ENCODE measurements at places on chromosomes 5 and 9.

DNA sequence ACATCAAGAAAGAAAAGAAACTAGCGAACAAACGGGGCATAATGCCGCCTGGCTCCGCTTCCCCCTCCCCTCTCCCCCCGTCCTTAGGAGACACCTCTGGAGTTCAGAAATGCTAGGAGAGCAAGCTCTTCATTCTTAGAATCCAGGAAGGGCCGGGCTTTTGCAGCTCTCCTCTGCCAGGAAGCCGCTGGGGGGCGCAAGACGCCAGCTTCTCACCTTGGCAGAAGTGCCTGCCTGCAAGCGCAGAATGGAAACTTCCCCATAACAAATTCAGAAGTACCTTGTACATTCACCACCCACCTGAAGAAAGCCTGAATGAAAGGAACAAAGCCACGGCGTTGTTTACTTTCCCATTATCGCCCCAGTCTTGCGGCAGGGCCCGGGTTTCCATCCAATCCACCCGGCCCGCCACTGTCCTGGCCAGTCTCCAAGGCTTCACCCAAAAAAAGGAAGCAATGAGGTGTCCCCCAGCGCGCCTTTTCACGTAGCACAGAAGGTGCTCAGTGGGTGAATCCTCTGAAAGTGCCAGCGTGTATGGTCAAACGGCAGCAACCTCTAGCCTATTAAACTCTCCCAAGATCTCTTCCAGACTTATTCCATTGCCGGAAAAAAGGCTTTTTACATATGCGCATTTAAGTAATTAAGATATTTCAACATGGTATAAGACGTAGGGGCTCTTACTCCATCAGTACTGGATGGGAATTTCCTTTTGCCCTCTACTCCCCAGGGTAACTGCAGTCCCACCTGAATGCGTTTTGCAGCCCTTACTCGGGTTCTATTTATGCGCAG is 1.6 kb upstream of the GADD45G start:
- peak; percentile 21 for DNase-seq

DNA sequence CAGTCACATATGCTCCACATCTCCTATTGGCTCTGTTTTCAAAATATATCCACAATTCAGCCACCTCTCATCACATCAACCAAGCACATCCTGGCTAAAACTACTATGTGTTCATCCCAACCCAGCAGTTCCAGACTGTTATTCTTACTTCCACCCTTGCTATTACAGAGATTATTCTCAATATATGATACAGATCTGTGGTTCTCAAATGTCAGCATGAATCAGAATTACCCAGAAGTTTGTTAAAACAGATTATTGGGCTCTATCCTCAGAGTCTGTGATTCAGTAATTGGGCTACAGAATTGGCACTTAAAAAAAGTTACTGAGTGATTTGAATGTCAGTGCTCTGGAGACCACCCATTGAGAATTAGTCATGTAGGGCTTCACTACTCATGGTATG is 78.8 kb upstream of the IZUMO3 start:
- no peak for DNase-seq

DNA sequence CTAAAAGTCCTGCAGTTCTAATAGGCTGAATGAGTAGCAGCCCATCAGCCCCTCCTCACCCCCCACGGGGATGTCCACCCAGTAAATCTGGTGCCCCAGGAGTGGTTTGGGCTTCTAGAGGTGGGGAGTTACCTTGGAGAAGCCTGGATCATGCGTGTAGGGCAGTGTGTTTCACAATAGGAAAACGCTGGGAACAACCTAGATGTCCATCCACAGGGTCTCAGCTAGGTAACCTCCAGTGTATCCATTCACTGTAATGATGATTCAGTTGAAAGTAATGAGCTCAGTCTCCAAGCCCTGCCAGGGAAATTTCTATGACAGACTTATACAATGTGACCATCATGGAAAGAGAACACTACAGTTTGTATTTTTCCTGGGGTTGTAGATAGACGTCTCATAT is 51.8 kb downstream of the NDST1 start:
- no peak for DNase-seq

DNA sequence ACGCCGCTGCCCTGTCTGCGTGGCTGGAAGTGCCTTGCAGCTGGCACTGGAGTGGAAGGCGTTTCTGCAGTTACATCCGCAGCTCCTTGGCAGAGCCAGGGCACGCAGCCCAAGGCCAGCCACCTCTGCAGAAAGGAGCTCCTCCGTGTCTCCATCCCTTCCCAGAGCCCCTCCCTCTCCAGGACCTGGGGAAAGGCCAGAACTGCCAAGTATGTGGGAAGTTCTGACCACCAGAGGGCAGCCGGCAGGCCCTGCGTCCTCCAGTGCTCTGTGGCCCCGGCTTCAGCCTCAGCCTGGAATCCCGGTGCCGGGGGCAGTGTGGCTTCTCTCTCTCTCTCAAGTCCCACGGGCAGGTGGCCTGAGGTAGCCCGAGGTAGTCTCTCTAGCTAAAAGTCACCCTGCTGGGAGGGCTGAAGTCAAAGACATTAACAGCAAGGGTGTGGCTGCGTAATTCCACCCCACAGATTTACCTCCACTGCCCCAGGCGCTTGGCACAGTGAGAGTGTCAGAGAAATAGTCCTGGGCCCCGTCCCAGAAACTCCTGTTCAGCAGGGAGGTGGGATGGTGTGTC is 101.7 kb upstream of the FCN2 start:
- DNase-seq, result no peak

DNA sequence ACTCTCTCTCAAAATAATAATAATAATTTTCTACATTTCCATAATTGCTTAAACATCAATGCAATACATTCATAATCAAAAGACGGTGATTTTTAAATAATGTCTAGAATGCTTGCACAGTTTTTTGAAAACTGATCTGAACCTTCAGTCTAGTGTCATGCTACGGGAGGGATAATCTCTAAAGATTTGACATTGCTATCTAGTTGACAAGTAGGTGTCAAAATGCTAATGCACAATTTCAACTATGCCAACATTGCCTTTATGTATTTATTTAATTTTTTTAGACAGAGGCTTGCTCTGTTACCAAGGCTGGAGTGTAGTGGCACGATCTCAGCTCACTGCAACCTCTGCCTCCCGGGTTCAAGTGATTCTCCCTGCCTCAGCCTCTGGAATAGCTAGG is 16.0 kb upstream of the PCAT7 start:
- no peak for DNase-seq

- peak; percentile 56 for DNase-seq
Measured at GRCh38 chr9:91036826-91037510, 235.3 kb downstream of the SYK start.

DNA sequence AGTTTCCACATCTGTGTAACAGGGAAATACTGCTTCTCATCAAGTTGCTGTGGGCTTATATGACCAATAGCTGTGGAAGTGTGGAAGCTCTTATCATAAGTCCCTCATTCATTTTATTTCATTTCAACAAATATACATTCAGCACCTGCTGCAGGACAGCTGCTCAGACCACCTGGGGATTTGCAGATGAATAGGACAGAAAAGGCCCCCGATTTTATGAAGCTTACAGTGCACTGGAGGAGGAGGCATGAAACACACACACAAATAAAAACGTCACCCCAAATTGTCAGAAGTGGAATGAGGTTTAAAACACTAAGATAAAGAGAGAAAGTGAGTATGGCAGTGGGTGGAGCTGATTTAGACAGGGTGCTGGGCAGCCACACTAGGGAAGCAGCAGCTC is 107.2 kb downstream of the DRD1 start:
- DNase-seq, result no peak

DNA sequence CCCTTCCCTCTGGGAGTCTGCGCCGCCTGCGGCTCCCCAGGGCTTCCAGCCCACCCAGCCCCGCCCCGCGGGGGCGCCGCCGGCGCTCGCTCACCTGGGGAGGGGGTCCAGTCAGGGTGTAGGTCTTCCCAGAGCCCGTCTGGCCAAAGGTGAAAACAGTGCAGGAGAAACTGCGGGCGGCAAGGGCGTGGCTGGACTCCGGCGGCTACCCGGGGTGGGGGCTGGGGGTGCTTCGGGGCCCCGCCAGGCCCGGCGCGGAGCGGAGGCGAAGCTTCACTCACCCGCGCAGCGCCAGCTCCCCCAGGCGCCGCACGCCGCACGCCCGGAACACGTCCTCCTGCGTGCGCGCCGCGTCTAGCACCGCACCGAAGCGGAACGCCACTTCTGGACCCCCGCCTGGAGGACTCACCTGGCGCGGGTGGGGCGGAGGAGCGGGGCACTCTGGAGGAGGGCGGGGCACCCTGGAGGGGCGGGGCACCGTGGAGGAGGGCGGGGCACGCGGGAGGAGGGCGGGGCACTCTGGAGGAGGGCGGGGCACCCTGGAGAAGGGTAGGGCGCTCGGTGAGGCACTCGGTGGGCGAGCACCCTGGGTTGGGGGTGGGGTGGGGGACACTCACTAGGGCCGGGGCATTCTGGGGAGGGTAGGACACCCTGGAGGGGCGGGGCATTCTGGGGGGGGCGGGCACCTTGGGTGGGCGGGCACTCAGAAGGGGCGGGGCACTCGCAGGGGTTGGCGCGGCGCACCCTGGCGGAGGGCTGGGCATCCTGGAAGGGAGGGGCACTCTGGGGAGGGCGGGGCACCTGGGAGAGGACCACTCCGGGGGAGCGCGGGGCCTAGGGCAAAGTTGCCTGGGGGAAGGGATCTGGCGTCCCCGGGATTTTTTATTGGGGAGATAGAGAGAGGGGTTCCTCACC is 814 bp downstream of the KIF12 start:
- no peak for DNase-seq

- DNase-seq, result no peak
Measured at GRCh38 chr5:111869681-111870080, 112.7 kb upstream of the NREP start.

DNA sequence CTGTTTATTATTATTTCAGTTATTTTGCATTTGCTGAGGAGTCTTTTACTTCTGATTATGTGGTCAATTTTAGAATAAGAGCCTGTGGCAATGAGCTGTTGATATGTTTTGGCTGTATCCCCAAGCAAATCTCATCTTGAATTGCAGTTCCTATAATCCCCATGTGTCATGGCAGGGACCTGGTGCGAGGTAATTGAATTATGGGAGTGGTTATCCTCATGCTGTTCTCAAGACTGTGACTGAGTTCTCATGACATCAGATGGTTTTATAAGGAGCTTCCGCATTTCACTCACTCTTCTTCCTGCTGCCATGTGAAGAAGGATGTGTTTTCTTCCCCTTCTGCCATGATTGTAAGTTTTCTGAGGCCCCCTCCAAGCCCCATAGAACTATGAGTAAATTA is 114.9 kb upstream of the SLCO6A1 start:
- DNase-seq, result no peak

DNA sequence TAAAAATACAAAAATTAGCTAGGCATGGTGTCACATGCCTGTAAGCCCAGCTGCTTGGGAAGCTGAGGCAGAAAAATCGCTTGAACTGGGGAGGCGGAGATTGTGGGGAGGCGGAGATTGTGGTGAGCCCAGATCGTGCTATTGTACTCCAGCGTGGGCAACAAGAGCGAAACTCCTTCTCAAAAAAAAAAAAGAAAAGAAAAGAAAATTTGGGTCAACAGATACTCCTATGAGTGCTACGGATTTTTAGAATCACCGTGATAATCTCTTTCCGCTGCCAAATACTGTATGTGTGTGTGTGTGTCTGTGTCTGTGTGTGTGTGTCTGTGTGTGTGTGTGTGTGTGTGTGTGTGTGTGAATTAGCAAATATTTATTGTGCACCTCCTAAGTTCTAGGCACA is 64.4 kb downstream of the ARRDC3 start:
- no peak for DNase-seq

GRCh38 chr9:114046875-114047274 is 31.2 kb downstream of the AMBP start:
- no peak for DNase-seq

DNA sequence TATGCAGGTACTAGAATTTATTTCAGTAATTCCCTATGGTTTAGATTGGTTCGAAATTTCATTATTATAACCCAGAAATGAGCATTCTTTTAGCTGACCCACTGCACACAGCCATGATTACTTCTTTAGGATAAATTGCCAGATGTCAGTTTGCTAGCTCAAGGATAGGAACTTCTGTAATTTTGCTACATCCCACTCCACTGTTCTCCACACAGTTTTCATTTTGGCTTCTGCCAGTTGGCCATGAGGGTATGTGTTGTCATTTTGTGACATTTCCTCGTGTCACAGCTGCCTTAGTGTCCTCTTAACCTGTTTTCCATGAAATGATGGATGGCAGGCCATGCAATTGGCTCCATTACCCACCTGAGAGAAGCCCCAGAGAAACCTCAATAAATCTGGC is 16.2 kb upstream of the LCP2 start:
- DNase-seq, result no peak

DNA sequence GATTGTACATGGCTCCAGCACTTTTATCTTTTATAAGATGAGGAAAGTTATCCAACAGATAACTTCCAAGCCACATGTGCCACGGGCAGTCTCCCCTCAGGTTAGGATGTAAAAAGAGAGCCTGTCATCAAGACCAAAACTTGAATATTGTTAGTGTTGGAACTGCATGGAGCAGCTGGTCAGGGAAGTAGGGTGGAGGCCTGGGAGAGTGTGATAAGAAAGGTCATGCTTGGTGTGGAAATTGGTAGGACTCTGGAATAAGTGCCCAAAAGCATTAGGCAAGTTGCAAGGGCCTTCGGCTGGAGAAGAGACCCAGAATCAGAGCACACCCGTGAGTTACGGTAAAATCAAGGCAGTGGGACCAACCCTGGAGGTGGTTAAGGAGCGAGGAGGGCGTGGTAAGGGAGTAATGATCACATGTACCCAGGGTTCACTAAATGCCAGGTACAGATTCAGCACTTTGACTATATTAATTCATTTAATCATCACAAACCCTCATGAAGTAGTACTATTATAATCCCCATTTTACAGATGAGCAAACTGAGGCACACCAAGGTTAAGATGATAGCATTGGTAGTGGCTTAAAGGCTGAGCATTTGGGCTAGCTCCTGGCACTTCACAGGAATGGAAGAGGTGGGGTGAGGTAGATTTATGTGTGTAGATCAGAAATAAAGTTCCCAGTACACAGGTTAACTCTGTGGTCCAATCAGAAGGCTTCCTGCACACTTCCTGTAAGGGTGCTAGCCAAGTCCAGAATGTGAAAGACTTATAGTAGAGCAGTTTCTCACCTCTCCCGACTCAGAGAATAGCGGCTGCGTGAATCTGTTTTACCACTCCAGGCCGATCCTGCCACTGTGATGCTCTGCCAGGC is 96.5 kb upstream of the ZNF608 start:
- no peak for DNase-seq

GRCh38 chr5:37834542-37835379 is 5.1 kb downstream of the GDNF start:
- DNase-seq, result no peak

- DNase-seq, result no peak
Measured at GRCh38 chr9:83628540-83628939, 5.6 kb downstream of the IDNK start.

DNA sequence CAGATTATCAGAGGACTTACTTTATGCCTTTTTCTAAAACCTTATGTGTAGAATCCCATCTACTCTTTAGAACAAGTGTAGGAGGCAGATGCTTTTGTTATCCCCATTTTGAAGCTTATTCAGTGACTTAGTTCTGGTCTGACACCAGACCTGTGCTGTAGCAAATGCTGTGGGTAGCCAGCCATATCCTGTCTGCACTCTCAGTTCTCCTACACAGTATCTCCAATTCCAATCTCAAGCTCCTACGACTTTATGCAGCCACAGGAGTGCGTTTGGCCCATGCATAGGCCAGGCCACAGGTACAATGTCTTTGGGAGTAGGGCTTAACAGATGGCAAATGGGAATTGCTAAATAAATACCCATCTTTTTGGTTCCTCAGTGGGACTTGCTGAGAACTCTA is 292.6 kb downstream of the MCTP1 start:
- DNase-seq, result no peak

- no peak for DNase-seq
Measured at GRCh38 chr5:999724-1000123, 8.9 kb upstream of the NKD2 start.
